MV-4-11 (cell line): ENCODE measurements at places on chromosomes 1 and 21.

DNA sequence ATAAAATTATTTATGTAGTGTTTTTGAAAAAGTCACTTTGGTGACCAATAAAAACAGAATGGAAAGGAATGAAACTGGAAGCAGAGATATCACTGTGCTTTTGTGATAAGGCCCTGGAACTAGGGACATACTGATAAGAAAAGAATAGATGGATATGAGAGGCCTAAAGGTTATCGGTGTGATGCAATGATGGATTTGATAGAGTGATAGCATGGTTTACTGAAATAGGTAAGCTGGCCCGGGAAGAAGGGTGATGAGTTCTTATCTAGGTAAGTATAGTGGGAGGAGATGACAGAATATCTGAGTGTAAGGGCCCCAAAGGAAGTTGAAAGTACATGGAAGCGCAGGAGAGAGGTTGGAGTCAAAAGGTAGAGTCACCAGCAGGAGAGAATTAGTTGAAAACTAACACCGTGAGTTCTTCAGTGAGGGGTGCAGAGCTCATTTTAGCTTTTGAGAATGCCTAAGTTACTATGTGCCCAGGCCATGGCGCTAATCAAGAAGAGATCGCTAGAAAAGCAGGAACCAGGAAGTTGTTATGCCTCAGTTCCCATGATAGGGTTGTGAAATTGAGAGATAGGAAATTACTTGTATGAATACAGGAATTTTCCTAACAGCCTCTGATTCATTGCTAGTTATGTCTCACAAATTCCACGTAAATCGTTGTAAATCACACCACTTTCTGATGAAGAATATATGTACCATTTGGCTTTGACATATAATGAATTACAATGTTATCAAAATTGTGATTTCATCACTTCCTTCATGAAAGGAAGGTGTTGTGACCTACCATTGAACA, 115.3 kb downstream of the PLA2G4A start:
- DNase-seq = no peak

DNA sequence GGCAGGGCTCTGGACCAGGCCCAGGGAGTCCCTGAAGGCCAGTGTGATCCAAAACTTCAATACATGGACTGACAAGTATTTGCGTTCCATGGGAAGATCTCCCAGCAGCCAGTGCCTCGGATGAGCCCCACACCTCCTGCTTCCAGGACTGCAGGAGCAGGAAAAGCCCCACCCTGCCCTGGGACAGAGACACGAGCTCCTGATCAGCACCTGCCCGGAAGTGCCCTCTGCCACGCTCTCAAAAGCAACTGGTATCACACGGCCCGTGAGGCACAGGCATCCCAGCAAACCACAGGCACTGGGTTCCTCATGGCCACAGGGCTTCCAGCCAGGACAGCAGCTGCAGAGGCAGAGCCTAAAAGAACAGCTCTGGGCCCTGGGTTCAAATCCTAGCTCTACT, 48.6 kb downstream of the ACOT7 start:
- no peak for DNase-seq

DNA sequence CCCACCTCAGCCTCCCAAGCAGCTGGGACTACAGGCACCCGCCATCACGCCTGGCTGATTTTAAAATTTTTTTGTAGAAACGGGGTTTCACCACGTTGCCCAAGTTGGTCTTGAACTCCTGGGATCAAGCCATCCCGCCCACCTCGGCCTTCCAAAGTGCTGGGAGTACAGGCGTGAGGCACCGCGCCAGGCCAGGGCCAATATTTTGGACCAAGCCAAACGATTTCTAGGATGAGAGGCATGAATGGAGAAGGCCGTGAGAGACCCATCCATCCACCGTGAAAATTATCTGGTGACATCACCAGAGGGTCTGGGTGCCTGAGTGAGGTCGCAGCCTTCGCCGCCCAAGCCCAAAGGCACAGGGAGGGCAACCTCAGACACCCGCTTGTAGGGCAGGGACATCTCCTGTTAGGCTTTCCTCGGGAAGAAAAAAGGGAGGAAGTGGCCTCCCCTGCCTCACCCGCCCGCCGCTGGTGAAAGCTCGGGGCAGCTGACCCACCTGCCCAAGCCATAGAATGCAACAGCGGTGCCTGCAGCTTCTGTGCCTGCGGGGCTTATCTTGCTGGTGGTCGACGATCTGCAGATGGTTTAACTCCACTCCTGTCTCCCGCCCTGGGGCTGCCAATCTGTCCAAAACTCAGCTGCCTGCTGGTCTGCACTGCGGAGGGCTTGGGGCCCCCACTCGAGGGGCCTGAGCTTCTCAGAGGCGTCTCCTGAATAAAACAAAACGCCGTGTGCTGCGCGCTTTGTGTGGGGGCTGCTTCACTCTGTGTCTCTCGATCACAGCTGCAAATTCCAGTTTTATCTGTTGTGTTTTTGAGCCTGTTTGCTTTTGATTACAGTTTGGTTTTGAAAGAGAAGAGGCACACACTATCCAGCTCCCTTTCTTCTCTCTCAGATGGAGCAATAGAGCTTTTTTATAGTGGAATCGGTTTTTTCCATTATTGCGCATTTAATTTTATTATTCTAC, 85.8 kb downstream of the MRPS6 start:
- no peak for DNase-seq

DNA sequence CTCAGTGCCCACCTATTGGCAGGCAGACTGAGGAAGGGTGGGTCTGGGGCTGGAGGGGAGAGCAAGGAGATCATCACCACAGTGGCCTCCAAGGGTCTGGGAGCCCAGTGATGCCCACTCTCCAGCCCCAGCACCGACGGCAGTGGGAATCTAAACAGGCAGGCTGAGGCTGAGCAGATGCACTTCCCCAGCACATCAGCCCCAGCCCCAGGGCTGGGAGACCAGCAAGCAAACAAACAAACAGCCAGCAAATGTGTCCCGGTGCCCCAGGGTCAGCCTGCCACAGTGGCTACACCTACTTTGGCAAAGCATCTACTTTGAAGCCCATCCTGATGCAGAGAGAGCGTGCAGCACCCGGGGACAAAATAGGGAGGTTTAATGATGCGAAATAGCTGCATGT, 216.3 kb upstream of the ZC3H12A start:
- no peak for DNase-seq

- DNase-seq = no peak
Observed at GRCh38 chr1:82612986-82613385, 812.3 kb downstream of the ADGRL2 start.

DNA sequence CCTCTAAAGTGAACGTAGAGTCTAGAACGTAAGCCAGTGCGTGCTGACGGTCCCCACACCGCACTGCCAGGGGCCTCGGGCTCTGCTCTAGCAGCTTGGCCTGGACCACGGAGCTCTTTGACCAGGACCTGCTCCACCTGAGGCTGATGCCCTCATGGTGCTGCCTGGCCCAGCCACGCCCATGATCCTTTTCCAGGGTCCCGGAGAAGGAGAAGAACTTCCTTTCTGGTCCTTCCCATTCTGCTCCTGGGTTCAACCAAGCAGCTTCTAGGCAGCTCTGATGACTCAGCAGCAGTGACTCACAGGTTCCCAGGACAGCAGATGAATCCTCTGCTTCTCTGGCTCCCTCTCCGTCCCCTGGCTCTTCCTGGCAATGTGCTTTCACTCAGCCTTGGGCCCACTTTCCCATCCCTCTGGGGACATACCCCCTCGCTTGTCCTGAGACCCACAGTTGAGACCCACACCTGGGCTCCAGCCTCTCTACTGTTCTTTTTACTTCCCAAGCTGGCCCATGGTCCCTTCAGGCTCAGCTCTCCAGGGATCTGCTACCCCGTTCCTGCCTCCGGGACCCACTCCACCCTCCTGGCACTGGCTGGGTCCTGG, 246.3 kb upstream of the RAB4A start:
- DNase-seq = peak; percentile 82

DNA sequence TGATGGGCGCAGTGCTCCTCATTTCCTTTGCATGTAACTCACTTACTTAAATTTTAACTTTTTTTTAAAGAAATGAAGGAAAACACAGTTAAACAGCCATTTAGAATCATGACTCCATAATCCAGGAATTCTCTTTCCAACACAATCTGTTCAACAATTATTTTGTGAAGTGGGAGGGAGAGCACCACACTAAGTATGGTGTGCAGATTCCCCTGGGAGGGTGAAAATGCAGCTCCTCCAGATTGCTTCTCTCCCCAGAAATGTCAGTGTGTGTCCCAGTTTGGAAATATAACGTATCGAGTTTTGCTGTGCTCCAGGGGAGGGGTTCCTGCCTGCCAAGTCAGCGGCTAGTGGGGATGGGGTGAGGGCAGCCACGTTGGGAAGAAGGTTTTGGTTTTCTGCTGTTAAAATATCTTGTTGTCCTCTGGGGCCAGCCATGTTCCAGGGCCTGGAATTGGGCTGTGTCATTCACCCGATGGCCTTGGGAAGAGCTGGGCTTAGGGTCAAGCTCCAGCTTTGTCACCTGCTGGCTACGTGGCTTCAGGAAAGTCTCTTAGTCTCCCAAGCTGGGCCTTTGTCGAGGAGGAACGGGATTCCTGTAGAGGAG, 17.3 kb upstream of the DISP3 start:
- no peak for DNase-seq

DNA sequence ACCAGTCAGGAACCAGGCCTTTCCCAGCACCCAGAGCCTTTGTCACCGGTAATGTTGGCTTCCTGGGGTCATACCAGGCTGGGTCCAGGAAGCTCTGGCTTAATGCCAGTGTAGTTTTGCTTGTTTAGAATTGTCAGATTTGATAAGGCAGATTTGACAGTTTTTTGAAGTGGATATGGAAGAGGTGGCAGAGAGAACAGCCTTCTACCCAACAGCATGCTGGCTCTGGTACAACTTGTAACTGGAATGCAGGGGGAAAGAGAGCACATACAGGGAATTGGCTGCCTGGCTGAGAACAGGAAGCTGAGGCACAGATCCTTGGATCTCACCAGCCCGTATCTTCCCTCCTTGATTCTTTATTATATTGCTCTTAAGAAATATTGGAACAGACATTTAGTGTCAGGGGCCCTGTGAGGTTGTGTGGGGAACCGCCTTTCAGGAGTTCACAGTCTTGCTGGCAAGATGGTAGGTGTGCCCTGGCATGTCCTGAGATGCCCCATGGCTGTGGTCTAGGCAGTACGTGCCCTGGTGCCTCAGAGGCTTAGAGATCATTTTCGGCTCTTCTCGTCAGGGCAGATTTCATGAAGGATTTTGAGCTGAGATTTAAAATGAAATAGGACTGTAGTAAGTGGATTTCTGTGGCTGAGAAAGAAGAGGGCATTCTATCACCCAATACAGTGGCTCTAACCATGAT, 227.0 kb downstream of the PBX1 start:
- DNase-seq = no peak

GRCh38 chr1:88237058-88237457, 447.0 kb upstream of the PKN2 start:
- no peak for DNase-seq

GRCh38 chr1:240503558-240503957, 108.4 kb downstream of the GREM2 start:
- no peak for DNase-seq

- DNase-seq = no peak
Observed at GRCh38 chr1:76640092-76640491, 227.2 kb upstream of the ST6GALNAC5 start.

- no peak for DNase-seq
Observed at GRCh38 chr1:80054129-80054528, 1047.6 kb upstream of the ADGRL4 start.

DNA sequence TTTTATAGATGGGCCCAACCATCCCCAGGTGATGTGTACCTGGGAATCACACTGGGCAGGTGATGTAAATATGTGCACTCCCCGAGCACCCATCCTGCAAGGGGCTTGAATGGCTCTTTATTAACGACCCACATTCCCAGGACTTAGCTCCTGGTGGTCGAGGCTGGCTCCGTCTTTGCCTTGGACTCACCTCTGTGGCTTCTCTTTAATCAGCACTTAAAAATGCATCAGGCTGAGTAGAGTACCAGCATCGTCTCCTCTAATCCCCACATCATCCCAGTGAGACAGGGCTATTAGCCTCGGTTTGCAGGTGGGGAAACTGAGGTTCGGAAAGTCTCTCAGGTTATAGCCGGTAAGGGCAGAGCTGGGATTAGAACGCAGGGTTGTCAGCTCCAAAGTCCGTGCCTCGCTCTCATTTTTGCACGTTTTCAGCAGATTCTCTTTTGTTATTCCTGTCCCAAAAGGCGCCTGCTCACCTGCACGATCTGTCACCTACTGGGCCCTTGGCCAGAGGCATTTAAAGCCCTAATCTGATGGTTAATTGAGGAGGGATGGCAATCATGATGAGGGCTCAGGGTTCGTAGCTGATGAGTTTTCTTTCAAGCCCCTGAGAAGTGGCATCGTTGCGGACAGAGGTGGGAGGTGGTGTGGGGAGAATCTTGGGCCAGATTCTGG, 29.4 kb downstream of the SPSB1 start:
- no peak for DNase-seq

DNA sequence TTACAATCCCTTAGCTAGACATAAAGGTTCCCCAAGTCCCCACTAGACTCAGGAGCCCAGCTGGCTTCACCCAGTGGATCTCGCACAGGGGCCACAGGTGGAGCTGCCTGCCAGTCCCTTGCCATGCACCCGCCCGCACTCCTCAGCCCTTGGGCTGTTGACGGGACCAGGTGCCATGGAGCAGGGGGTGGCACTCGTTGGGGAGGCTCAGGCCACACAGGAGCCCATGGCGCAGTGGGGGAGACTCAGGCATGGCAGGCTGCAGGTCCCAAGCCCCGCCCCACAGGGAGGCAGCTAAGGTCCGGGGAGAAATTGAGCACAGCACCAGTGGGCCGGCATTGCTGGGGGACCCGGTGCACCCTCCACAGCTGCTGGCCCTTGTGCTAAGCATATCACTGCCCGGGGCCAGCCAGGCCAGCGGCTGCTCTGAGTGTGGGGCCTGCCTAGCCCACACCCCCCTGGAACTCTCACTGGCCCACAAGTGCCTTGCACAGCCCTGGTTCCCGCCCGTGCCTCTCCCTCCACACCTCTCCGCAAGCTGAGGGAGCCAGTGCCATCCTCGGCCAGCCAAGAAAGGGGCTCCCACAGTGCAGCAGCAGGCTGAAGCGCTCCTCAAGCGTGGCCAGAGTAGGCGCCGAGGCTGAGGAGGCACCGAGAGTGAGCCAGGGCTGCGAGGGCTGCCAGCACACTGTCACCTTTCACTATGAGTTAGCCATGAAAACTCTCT, 117.8 kb downstream of the LIPI start:
- no peak for DNase-seq

- DNase-seq = peak; percentile 53
Observed at GRCh38 chr1:235326719-235327558, 1.0 kb downstream of the ARID4B start.

- no peak for DNase-seq
Observed at GRCh38 chr1:208409176-208409575, 165.0 kb upstream of the PLXNA2 start.
